ENCODE measurements at places on chromosomes 16 and 17.

- no peak for DNase-seq
These were observed 51.1 kb downstream of the ZNF778 start for GRCh38 chr16:89268585-89268984.

DNA sequence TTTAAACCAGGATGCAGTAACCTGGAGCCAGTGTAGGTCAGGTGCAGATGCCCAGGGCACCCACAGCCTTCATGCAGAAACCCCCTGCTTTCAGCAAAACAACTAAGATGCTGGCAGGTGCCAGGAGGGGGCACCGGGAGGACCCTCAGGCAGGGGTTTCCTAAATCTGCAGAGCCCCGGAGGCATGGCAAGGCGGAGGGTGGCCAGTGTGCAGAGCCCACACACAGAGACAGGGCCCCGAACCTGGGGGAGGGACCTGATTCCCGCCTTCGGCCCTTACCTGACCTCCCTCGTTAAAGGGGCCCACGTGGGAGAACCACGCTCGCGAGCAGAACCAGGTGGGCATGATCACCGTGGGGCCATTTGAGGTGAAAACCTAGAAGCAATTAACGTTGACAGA, 114.0 kb upstream of the METRNL start:
- DNase-seq: no peak

DNA sequence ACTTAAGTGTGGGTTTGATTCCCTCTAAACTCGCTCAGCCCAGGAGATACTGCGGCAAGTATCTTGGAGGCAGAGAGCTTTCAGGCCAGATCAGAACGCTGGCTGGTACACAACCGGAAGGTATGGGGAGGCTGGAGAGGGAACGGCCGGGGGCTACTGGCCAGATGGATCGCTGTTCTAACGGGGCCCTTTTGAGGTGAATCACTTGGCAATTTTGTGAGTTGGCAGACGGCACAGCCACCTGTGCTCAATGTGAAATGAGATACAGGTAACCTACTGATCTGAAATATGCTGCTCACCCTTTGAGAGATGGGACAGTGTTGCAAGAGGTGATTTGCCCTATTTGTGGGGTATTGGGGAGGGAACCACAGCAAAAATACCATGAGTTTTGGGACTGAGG, 622.9 kb upstream of the RBFOX1 start:
- no peak for DNase-seq

- DNase-seq: no peak
These were observed 55.3 kb upstream of the ERCC4 start for GRCh38 chr16:13864689-13865088.

- DNase-seq: no peak
These were observed 6.0 kb downstream of the ZNF688 start for GRCh38 chr16:30565526-30565925.

DNA sequence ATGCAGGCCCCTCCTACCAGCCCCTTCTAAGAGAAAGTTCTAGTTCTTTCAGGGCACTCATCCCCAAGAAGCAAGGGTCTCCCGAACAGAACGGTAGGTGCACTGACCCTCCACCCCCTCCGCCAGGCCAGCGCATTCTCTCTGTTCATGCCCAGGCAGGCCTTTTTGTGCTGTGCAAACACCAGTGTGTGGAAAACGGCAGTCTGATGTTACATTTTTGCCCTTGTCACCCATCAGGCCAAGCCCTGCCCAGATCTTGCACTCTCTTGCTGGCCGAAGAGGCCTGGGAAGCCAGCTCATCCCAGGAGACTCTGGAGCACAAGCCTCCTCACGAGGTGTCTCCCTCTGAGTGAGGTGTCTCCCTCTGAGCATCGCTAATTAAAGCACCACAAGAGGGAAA, 16.1 kb upstream of the MTSS2 start:
- DNase-seq: no peak

DNA sequence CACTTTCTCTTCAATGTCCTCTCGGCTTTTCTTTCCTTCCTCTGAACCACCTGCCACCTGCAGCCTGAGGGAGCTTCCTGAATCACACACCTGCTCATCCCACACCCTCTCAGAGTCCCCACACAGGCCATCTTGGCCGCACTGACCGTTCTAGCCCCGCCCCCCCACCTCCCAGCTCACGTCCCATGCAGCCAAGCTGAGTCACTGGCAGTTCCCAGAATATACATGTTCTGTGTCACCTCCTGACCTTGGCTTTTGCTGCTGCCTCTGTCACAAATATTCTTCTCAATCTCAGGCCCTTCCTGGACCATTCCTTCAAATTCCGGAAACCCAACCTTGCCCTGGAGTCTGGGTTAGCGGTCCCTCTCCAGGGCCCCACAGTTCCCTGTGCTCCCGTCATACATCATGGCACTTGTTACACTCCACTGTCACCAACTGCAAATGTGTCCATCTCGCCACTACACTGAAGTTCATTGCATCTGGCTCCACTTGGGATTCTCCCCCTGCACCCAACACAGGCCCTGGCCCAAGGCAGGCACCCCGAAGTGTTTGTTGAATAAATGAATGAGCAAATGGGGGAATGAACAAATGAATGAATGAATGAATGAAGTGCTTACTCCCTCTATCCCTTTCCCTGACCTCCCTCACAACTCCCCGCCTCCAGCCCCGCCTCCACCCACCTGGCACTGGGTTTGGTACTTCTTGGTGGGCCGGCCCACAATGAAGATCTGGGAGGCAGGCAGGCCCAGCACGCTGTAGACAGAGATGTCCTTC, 12.8 kb downstream of the PIMREG start:
- peak; percentile 89 for DNase-seq

DNA sequence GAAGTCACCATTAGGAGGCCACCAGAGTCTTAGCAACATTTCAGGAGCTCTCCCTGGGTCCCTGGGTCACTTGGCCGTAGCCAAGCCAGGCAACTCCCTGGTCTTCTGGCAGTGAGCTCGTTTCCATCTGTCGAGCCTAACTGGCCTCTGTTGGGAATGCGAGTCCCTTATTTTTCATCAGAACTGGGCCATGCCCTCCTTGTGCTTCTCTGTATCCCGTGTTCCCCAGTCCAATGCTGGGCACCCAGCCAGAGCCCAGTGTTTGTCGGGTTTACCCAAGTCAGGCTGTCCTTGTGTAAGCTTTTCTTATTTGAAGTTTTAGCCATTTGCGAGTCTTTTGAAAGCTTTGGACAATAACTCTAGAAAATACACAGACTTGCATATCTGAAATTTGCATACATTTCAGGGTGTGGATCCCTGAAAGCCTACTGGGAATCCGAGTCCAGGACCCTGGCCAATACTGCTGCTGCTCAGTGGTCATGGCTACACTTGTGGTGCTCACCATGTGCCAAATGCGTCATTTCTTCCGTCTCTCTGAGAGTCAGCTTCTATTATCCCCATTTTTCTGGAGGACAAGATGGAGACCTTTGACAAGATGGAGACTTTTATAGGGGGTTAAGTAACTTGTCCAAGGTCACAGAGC, 81.6 kb upstream of the LGALS9 start:
- no peak for DNase-seq

Data from AG20443 (cell line).